ENCODE measurements at places on chromosomes 11 and 22.

GRCh38 chr11:104465321-104465720, 301.4 kb upstream of the PDGFD start:
- no peak for DNase-seq

- no peak for DNase-seq
Observed at GRCh38 chr11:132078264-132079076, 708.1 kb downstream of the NTM start.

GRCh38 chr11:134760299-134760698, 348.3 kb upstream of the B3GAT1 start:
- no peak for DNase-seq

- no peak for DNase-seq
Observed at GRCh38 chr11:24678703-24679348, 182.0 kb downstream of the LUZP2 start.

GRCh38 chr11:112968941-112969713, 7.9 kb downstream of the NCAM1 start:
- DNase-seq: no peak

GRCh38 chr22:46287873-46288751, 8.6 kb upstream of the GTSE1 start:
- no peak for DNase-seq

DNA sequence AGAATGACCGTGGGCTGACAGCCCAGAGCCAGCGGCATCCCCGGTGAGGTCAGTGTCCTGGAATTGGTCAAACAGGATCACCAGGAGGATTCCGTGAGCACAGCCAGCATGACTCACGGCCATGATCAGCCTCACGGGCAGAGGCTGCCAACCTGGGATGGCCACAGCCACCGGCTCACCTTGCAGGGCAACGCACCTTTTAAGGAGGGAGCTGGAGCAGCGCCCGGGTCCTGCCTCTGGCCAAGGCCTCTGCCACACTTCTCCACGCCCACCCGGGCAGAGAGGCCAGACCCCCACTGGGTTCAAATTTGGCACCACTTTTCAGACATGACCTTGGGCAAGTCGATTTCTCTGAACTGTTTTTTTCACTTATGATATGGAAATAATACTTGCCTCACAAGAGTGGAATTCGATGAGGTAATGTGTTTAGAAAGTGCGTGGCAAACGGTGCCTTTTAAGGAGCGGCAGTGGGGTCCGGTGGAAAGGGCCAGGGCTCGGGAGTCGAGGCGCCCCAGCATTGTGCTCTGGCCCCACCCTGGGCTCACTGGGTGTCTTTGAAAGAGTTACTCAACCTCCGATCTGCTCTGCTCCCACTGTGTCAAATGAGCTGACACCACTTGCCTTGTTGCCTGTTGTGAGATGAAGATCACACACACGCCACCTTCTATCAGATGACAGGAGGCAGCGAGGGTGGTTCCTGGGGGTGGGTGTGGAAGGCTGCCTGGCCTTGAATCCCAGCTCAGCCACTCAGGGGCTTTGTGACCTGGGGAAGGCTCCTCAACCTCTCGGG, 16.0 kb downstream of the TXN2 start:
- DNase-seq: no peak

- DNase-seq: no peak
Observed at GRCh38 chr11:33909552-33909951, 17.7 kb upstream of the LMO2 start.

DNA sequence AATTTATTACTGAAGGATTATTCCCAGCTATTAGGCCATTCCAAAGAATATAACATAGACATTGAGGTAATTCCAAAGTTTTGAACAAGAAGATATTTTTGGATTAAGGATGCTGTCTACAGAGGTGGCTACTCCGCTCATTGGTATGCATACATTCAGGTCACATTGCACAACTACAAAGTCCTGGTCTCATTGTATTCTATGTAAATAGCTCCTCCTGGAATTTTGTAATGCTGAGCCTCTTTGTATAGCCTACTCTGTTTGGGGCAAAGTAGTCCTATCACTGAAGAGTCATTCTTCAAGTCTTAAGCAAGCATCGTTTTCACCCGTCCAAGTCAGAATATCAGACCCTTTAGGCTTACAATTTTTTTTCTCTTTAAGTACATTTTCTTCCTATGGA, 142.4 kb downstream of the KIF18A start:
- no peak for DNase-seq

DNA sequence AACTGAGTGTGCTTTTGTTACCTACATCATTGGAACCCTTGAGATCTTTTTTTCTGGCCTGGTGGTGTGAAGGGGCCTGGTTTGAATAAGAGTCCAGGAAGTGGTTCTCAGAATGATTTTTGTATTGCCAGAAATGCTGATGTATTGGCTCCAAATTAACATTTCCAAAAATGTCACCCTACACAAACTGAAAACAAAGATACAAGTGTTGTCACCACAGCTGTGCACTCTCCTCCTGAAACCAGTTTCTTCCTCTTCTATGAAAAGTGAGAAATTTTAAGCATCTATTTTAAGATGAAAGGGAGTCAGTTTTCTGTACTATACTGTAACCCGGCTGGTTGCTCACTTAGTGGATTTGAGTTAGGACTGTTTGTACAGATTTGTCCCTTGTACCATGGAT, 218.8 kb downstream of the PGR start:
- DNase-seq: no peak
